Caki2 (cell line): ENCODE measurements at places on chromosomes 6 and 20.

DNA sequence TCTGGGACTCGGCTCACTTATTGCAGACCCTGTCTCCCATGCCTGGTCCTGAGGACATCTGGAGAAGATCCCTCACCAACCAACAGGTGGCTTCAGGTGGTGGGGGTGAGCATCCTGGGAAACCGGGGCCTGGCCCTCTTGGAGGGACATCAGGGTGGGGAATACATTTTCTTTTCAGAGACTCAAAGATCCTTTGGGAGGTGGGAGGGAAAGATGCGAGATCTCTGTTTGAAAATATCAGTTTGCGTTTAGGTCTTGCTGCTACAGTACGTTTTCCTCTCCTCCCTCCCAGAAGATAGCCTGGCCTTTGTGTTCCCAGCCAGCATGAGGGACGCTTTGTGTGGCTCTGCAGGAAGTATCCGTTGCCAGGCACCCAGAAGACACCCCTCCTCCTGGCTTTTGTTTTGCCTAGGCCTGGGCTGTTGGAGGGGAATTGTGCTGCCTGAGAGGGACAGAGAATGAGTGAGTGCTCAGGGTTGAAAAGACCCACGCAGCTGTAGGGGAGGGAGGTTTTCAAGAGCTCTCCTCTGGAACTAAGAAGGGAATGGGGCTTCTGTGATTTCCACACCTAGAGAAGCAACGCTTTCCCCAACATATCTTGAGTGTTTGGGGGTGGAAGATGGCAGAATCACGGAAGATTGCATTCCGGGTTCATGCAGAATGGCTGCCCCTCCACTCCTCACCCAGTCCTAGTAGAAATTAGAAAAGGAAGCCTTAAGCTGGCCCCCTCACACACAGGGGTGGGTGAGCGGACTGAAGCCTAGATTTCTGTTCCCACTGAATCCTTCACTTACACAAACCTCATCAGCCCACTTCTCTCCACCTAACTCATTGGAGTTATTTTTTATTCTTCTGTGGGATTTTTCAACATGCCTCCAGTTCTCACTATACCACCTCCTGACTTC is 22.0 kb upstream of the SLC2A12 start:
- DNase-seq: no peak

DNA sequence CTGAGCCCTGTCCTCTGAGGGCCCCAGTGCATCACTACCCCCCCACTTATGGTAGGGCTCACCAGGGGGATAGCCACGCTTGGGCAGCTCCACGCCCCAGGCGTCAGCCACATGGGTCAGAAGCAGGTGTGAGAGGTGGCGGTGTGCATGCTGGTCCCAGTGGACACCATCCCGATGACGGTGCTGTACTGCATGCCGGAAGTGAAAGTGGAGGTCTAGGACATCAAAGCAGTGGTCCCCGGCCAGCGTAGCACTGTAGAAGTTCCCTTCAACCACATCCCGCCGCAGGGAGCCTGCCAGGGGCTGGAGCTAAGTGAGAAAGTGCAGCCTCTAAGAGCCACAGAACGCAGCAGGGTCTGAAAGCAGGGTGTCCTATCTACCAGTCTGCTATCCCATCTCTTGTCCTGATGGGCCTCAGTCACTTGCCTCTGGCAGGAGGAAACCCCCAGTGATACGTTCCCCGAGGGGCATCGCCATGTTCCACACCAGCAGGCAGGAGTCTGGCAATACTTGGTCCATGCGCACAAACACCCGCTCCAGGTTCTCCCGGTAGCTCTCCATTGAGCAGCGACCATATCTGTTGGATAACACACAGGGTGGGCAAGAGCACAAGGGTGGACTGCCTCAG is 2.2 kb downstream of the PCED1A start:
- DNase-seq: no peak

DNA sequence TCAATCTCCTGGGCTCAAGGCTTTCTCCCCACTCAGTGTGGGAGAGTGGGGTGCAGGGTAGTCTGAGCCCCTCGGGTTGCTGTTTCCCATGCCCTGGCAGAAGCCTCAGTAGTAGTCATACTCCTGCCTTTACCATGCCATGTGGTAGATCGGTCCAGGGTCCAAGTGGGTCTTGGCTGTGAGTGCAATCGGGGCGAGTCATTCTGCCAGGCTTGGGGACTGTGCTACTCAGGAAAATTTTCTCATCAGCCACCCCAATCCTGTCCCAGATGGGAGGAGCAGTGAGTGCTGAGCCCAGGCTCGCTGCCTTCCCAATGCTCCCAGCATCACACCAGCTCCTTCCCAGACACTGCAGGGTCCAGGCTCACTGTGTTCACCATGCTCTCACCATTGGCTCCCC is 10.7 kb upstream of the RAET1L start:
- no peak for DNase-seq

DNA sequence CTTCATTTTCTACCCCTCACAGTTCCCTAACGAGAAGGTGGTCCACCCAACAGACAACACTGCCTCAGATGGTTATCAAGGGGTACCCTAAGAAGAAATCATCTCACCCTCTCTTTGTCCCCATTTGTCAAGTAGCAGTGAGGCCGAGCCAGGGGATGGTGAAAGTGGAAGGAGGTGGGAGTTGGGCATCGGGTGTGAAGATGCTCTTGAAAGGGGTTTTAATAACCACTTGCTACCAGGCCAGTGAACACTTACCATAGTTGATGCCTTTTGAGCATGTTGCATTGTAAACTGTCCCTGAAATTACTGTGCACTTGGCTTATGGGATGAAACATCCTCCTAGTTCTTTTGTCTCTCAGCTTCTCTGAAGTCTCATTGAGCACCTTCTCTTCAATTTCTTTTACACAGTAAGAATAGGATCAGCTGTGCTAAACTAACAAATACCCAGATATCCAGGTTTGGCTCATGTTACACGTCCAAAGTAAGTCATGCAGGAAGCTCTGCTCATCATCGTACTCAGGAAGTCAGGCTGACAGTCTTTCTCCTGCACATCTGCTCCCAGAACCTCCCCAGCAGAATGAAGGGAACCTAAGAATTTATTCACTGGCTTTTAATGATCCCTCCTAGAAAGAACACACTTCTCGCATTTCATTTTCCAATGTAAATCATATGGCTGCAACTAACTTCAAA is 13.3 kb downstream of the HLA-DPB1 start:
- no peak for DNase-seq

- DNase-seq: no peak
Observed at GRCh38 chr6:143741480-143741879, 63.7 kb downstream of the PHACTR2 start.

GRCh38 chr6:19731282-19731681 is 105.9 kb upstream of the ID4 start:
- no peak for DNase-seq

DNA sequence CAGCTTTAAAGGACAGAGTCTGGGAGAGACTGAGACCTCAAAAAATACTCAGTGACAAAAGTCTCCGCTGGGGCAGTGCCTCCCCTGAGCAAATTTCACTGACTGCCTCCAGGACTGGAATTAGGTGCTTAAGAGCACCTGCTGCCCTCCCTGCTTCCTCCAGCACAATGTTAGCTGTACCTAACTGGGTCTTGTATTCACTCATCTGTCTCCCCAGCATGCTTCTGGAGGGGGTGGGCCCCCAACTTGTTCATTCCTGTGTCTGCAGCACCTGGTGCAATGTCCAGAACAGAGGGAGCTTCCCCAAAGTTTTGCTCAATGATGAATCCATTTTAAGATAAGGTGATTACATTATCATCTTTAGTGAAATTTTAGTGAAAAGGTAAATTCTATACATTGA is 650.7 kb downstream of the KIF16B start:
- no peak for DNase-seq

GRCh38 chr6:154367839-154368695 is 11.5 kb upstream of the IPCEF1 start:
- DNase-seq: no peak

- no peak for DNase-seq
Observed at GRCh38 chr6:9647599-9647998, 767.3 kb downstream of the TFAP2A start.

DNA sequence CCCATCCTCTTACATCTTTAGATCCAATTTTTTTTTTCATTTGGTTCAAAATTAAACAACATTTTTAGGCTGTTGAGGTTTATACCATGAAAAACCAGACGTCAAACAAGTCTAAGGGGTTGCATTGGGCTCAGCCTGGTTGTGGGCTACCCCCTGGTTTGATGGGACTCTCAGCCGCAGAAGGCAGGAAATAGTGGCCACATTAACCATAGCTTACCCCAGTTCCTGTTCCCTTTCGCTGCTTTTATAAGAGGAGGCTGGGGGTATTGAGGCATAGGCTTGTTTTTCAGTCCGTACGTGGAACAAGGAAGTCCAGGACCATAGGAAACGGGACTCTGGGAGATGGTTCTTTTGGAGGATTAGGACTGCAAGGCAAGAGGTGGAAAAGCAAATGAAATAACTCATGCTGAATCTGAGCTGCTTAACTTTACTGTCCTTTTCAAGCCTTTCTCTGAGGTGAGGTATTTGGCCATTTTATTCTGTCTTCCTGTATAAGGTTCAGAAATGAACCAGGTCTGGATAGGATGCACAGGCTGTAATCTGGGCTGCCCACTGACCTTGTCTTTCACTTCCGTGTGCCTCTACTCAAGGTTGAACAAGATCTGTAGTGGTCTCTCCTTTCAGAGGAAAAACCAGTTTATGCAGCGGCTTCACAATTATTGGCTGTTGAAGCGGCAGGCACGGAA is 7.7 kb downstream of the BRPF3 start:
- no peak for DNase-seq

- no peak for DNase-seq
Observed at GRCh38 chr6:34867484-34867883, 20.4 kb downstream of the TAF11 start.

DNA sequence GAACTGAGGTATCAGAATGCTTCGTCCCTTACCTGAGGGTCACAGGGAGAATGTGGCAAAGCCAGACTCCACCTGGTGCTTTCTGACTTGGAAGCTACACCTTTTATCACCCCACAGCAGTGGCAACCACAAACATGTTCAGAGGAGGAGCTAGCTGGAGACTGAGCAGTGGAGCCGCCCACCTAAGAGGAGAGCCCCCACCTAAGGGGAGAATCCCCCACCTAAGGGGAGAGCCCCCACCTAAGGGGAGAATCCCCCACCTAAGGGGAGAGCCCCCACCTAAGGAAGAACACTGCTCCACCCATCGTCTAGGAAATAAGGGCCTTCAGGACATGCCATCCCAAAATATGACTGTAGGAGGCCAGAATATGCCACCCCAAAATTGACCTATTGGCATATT is 4.0 kb downstream of the SLC52A3 start:
- no peak for DNase-seq

DNA sequence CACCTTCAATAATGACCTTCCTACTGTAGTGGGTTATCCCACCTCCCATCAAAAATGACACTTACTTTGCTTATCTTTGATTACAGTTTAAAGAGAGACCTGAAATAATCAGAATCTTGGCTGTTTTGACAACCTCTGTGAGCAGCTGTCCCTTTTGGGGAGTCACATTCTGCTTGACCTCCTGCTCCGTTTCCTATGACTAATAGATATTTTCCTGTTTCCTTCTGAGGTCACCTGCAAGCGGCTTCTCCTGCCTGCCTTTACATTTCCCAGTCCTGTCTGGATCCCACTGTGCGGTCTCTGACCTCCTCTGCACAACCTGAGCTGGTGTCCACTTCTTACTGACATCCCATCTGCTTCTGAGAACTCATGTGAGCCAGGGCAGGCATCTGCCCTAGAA is 54.2 kb downstream of the TRAM2 start:
- DNase-seq: no peak

DNA sequence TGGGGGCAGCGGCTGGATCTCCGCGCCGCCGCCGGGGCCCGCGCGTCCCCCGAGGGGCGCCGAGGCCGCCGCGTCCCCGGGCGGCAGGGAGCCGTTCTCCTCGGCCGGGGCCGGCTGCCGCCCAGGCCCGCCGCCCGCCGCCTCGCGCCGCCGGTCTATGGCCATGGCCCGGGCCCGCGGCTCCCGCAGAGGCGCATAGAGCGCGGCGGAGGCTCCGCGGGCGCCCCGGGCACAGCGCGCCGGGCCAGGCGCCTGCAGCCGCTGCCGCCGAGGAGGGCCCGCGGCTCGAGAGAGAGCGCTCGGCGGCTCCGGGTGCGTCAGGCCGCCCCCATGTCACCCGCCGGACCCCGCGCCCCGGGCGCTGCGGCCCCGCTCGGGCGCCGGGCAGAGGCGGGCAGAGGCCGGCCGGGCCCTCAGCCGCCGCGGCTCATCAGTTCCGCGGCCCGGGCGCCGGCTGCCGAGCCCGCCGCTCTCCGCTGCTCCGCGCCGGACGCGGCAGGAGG is 404 bp downstream of the SLC22A23 start:
- DNase-seq: no peak
